ENCODE measurements at places on chromosomes 11 and 22. TPM values are rescaled to one million over a fixed set of nuclear protein-coding genes. Genes with fewer than 3 reads are reported as not detected.

CSF2RB gene
- total RNA-seq, result 1.3 TPM

NDUFS3 gene
- 164 TPM for total RNA-seq

SLC22A9 gene
- total RNA-seq, result not detected

KDELR3 gene
- 0.35 TPM for total RNA-seq

POU2AF2 gene
- total RNA-seq, result not detected

TNNI2 gene
- total RNA-seq, result not detected

MUC6 gene
- 0.30 TPM for total RNA-seq

BACE1-AS gene
- 3.1 TPM for total RNA-seq

OR4A47 gene
- not detected for total RNA-seq

TPH1 gene
- total RNA-seq, result 0.35 TPM

TTC12 gene
- total RNA-seq, result 11.0 TPM

RIN1 gene
- total RNA-seq, result 1.7 TPM

SLC25A1 gene
- 31.7 TPM for total RNA-seq

ALDH3B2 gene
- not detected for total RNA-seq

OR52H1 gene
- not detected for total RNA-seq

FZD4 gene
- 0.11 TPM for total RNA-seq

OR5P2 gene
- total RNA-seq, result not detected

OR52A1 gene
- total RNA-seq, result not detected

FJX1 gene
- 2.7 TPM for total RNA-seq

DGCR6 gene
- total RNA-seq, result 1.6 TPM

RIMBP3C gene
- 0.20 TPM for total RNA-seq
